Ascending aorta (tissue), 2 donors: ENCODE measurements at places on chromosomes 12 and 14.

- DNase-seq, result no peak
These were observed 9.5 kb downstream of the FANCM start for GRCh38 chr14:45145214-45145613.

GRCh38 chr14:91303091-91303923 is 58.8 kb upstream of the GPR68 start:
- DNase-seq, result no peak

GRCh38 chr14:37584211-37585100 is 10.6 kb downstream of the FOXA1 start:
- no peak for DNase-seq

- DNase-seq, result no peak
These were observed 38.6 kb upstream of the ATF1 start for GRCh38 chr12:50725011-50725942.

DNA sequence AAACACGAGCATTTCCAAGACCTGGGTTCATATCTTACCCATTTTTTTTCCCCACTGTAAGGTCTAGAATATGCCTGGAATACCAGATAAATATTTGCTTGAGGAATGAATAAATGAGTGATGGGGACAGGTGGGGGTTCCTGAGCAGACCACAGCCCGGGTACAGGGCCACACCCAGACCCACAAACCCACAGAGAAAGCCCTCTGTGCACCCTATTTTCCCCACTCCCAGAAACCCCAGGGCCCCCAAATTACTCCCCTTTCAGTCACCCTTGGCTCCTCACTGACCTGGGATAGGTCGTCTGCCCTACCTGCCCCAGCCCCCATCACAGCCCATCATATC is 66.5 kb upstream of the DDX11 start:
- DNase-seq, result no peak

GRCh38 chr12:25495331-25496097 is 57.6 kb downstream of the LMNTD1 start:
- no peak for DNase-seq

DNA sequence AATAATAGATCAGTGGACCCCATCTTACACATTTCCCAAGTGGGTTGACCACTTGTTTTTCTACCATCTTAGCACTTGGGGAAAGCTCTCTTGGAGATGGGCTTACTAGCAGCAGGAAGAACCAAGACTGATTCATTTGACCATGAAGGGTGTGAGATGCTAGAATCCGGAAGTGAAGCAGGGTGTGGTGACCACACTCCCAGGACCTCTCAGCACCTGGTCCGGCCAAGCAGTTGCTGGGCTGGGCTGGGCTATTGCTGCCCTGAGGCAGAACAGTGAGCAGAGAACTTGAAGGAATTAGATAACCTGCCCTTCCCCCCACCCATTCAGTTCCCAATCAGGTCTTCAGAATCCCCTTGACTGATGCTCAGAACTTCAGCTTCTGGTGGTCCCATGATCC is 24.4 kb downstream of the ADCY6 start:
- DNase-seq, result no peak

DNA sequence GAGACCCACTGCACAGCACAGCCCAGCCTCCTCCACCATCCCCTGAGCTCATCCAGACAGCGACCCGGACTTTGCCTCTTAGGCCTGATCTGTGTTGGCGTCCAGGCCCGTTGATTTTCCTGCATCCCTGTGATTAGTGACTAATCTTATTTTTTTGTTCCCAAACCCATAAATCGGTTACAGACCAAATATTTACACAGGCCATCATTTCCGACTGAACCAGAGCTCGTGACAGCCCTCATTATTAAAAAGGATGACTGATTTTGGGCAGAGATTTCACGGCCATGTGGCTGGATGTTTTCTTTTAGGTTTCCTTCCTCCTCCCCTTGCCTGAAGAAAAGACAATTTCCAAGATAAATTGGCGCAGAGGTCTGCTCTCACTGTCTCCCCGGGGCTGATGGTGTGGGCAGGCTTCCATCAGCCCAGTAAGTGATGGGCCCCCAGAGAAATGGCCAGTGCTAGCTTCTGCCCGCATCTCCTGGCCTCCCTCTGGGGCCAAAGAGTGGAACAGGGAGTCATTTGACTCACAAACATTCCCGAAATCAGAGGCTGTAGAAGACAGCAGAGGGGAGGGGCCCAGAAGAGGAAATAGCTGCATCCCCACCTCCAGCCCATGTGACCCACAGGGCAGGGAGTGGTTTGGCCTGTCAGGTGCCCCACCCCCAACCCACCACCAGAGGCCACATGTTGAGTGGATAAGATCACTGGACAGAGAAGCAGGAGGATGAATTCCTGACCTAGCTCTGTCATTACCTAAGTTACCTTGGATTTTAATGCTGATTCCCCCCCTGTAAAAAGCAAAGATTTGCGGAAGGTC is 283.5 kb downstream of the KSR2 start:
- peak; percentile 67 for DNase-seq

GRCh38 chr12:54980341-54980740 is 4.2 kb downstream of the TESPA1 start:
- no peak for DNase-seq

DNA sequence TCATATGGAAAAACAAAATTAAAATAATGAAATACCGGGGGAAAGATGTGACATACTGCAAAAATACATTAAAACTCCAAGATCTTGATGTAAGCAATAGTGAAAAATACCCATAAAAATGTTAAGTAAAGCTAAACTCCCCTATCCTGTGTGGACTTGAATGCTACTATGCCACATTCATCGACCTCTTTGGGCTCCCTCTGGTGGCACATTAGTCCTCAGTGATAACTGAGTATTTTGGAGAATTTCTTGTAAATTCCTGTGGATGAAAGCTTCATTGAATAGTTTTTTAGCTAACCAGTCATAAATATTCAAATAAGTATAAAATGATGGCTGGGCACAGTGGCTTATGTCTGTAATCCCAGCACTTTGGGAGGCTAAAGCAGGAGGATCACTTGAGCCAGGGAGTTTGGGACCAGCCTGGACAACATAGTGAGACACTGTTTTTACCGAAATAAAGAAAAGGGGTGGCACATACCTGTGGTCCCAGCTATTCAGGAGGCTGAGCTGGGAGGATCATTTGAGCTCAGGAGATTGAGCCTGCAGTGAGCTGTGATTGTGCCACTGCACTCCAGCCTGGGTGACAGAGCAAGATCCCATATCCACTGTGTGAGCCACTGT is 42.4 kb upstream of the SGPP1 start:
- DNase-seq, result no peak

DNA sequence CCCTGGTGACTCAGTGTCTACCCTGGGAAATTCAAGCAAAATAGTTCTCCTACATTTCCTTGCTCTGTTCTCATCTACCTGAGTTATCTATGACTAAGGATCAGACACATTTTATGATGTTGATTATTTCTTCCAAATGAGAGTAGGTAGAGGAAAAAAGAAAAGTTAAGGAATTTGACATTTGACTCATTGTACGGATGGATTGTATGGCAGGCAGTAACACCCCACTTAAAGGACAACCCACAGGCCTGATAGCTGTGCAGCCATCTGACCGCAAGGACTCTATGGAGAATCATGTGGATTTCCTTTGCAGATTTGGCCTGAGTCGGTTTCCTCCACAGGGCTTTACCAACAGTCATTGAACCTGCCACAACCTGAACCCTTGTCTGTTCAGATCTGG is 540.3 kb downstream of the BCL11B start:
- DNase-seq, result no peak

DNA sequence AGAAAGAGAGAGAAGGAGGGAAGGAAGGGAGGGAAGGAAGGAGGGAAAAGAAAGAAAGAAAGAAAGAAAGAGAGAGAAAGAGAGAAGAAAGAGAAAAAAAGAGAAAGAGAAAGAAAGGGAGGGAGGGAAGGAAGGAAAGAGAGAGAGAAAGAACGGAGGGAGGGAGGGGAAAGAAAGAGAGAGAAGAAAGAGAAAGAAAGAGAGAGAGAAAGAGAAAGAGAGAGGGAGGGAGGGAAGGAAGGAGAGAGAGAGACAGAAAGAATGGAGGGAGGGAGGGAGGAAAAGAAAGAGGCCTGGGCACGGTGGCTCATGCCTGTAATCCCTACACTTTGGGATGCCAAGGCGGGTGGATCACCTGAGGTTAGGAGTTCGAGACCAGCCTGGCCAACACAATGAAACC is 5.1 kb upstream of the ANAPC5 start:
- no peak for DNase-seq
